ENCODE measurements at places on chromosomes 7 and 10.

DNA sequence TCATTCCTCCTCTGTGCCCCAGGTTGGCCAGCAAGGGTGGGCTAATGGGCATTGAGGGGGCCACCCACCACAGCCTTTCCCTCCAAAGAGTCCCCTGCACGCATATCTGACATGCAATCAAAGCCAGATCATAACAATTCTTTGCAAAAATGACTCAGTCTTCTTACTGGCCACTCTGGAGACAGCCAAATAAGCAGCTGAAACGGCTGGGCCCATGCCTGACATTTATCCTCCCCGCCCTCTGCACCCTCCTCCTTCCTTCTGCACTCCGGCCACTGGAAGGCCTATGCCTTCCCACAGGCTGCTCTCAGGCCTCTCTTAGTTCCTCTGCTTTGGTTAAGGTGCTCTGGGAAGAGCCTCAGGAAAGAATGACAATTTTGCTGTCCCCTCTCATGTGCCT, 29.2 kb upstream of the NPFFR1 start:
- no peak for DNase-seq

- DNase-seq = peak; percentile 42
These were observed 54.4 kb downstream of the ARMH3 start for GRCh38 chr10:102001435-102002068.

GRCh38 chr10:110446954-110447608, 50.6 kb upstream of the DUSP5 start:
- DNase-seq = peak; percentile 38

- no peak for DNase-seq
These were observed 89.0 kb downstream of the RSU1 start for GRCh38 chr10:16728266-16728665.

DNA sequence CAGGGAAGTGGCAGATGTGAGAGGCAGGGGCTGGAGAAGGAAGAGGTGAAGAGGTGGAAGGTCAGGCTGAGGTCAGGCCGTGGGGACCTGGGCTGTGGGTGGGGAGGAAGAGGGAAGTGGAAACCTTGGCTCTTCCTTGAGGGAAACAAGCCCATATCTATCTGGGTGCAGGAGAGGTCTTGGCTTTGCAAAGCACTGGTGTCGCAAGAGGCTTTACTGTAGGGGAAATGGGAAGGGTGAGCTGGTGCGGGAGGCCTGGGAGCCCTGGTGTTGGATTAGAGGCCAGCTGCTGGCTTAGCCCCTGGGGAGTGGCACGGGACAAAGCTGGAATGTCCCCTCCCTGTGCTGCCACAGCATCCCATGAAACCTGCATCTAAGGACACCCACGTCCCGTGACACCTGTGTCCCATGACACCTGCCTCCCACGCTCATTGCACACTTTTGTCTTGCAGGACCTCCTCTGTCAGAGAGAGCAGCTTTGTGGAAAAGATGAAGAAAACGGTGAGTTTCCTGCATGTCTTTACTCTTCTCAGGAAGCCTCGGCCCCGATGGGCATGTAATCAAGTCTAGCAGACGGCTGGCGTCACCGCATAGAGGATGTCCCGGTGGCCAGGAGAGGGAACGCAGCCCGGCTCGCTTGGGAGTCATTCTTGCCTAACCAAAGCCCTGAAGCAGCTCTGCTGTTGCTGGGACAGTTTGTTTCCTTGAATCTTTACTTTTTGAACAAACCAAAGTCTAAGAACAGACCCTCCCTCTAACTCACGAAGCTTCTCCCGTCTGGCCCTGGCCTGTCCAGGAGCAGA, 22.2 kb downstream of the TMEM120A start:
- DNase-seq = no peak

- peak; percentile 18 for DNase-seq
These were observed 28.2 kb downstream of the PHYH start for GRCh38 chr10:13271552-13272163.

- no peak for DNase-seq
These were observed 75.3 kb upstream of the IL6 start for GRCh38 chr7:22651534-22652243.

DNA sequence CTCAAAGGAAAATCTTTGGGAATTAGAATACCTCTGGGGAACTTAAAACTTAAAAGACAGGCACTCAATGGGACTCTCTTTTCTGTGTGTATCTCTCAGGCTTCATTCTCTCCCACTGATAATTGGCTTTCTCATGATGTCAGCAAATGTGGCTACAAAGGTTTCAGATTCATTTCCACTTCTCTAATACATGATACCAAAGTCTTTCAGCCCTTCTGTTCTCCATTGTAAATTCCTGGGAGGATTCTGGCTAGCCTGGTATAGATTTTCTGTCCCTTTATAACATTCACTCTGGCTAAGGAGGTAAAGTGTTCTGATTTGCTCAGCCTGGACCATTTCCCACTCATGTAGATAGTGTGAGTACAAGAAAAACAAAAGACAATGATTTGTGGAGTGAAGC, 606.2 kb downstream of the PCDH15 start:
- DNase-seq = no peak

DNA sequence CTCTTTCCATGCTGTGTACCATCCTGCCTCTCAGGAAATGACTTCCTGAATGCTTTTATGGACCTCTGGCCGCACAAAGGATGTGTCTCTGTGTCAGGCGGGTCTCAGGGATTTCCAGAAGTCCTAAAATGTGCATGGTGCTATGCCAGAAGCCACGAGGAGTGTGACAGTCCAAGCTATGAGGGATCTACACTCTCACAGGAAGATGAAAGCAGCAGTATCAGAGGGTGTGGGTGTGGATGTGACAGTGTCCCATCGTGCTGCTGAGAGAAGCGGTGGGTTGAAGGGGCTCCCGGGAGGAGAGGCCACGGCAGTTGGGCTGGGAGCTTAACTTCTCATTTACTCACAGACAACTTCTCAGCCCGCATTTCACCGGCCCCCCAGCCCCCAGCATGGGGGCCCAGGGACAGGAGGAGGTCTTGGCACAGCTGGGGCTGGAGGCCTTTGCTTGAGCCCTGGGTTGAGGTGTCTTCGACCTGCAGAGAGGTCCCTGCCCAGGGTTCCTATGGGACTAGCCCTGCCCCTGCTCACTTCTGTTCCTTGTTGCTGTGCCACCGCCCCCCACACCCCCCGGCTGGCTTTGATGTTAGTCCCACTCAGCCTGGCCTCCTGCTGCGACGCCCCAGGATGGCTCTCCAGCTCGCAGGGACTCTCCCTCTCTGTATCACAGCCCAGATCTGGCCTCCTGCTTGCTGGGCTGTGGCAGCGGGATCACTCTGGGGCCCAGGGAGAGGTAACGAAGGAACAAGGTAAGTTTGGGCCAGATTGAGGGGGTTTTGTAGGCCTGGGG, 30.8 kb upstream of the EMX2 start:
- DNase-seq = no peak

DNA sequence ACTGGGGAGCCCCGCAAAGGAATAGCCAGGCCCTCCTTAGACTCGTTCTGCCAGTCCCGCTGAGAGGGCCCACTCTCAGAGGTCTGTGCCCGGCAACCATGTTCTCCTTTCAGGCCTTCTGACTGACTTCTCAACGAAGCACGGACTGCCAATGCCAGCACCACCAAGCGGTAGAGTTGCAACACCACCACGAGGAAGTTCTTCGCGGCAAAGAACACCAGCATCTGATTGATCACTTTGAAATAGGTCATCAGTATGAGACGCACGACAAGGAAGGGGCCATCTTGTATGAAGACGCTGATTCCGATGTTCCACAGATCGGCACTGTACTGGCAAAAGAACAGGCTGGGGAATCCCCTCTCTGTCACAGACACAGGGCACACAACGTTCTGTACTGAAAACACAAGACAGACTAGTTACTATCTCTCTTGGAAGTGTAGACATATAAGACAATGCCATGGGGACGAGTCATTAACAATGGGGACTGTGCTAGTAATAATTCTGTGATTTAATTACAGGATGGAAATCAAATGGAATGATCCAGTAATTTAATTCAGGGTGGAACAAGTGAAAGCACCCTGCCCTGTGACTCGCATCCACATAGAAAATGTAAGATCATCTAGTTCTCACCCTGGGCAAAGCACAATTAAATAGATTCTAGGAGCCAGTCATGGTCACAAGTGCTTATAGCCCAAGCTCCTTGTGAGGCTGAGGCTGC, 42.7 kb downstream of the TMEM26 start:
- DNase-seq = no peak

GRCh38 chr10:71338728-71339495, 19.9 kb downstream of the SLC29A3 start:
- no peak for DNase-seq

GRCh38 chr7:31918706-31919393, 151.4 kb downstream of the PDE1C start:
- no peak for DNase-seq

- no peak for DNase-seq
These were observed 439.6 kb downstream of the GRID1 start for GRCh38 chr10:85926986-85927385.

- no peak for DNase-seq
These were observed 139.1 kb downstream of the AHR start for GRCh38 chr7:17437586-17437985.

- DNase-seq = no peak
These were observed 597.9 kb upstream of the DPP6 start for GRCh38 chr7:153454306-153454705.

DNA sequence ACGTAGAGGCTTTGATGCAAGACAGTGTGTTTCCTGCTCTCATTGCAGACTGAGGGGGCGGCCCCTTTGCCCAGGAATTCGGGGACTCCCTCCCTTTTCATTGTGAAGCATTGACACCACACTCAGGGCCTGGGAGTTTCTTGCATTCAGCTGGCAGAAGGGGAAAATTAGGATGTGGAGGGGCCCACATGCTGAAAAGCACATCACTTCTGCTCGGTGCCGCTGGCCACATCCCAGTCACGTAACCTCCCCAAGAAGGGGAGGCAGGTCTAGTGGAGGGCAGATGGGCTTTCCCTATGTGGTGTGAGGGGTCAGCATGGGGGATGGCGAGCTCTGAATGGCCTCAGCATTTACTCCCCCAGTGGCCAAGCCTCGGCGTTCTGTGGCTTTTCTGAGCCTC, 47.9 kb downstream of the ADCY1 start:
- DNase-seq = no peak

- DNase-seq = no peak
These were observed 115.2 kb downstream of the LHPP start for GRCh38 chr10:124576526-124577420.

- DNase-seq = no peak
These were observed 154.0 kb upstream of the STEAP4 start for GRCh38 chr7:88460650-88461049.

DNA sequence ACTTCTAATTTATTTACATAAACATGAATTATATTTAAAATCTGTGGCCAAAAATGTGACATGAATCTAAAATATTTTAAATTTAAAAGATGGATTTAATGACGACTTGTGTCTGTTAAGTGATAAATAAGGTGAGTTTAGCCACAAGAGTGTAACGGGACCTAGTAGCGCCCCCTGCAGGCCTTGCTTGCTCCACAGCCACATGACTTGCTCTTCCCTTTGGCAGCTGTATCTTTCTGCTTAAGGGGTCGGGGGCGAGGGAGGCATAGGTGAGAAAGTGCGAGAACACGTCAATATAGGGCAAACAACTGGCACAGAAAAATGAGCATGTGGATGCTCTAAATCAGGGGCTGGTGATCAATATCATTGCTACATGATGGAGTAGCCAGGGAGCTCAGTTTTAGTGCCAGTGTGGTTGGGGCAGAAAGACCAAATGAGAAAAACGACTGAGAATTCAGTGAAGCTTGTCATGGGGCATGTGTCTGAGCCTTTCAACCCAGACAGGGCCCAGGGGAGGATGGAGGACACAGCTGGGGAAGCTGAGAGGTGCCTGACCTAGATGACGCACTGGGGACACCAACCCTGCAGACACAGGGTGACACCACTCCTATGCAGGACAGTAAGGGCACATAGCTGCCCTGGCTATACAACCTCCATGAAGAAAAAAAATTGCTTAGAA, 49.8 kb downstream of the PAXIP1 start:
- peak; percentile 14 for DNase-seq

GRCh38 chr10:68471063-68471585, 649 bp downstream of the DNA2 start:
- DNase-seq = no peak

DNA sequence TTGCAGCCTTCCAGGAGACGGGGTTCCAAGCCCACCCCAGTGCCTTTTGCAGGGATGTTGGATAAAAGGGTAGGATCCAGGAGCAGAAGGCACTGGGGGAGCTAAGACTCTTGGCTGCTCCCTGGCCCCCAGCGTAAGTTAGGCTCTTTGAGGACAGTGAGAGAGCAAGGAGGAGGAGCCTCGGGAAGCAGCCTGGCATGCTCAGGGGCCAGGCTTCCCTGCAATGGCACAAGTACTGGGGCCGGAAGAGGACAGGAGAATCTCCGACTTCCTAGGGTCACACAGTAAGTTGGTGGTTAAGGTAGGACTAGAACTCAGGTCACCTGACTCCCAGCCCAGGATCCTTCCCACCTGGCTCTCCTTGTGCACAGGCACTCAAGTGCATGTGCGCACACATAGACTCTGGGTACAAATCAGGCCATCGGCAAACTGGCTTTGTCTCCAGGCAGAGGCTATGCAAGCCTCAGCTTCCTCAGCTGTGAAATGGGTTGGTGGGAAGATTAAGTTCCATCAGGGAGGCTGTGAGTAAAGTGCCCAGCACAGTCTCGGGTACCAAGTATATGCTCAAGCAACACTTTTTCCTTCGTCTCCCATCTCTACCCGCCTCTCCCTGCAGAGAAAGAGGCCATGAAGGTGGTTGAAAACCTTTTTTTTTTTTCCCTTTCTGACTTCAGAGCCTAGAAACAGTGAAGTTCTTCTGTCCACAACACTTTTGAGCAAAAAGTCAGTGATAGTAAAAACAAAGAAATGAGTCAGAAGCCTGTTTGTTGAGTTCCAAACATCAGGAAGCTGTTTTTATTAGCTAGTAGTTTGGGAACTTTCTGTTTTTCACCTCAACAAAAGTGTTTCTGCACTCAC, 79.1 kb downstream of the NEURL1 start:
- DNase-seq = no peak

- no peak for DNase-seq
These were observed 74.8 kb downstream of the ZEB1 start for GRCh38 chr10:31393844-31394243.

- no peak for DNase-seq
These were observed 5.6 kb downstream of the DOCK1 start for GRCh38 chr10:126910798-126911197.

DNA sequence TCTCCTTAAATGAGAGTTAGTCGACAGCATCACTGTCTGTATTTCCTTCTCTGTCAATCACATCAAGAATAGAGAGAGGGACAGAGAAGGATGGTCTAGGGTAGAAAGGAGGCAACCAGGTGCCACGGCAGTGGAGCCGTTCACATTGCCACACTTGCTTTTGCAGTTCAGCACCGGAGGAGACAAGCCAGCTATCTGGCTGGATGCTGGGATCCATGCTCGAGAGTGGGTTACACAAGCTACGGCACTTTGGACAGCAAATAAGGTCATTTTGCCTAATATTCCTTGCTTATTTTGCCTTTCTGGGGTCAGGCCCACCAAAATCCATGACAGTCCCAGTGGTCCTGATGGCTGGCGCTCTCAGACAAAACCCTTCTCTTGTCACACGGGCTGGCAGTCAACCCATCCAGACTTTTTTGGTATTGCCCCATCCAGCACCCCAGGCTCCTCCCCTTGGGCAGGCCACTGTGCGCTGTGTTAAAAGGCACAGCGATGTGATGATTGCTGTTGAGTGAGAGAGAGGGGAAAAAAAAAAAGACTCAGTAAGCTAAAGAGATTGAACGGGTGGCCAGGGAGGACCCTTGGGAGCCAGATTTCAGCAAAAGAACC, 8.4 kb downstream of the CPA2 start:
- DNase-seq = no peak

GRCh38 chr7:27678617-27679260, 16.1 kb upstream of the HIBADH start:
- no peak for DNase-seq

All from pons (tissue), 1 donor.